T47D (cell line): ENCODE measurements at places on chromosomes 2 and 18.

- DNase-seq, result no peak
These were observed 461.0 kb downstream of the DLGAP1 start for GRCh38 chr18:3993941-3994687.

DNA sequence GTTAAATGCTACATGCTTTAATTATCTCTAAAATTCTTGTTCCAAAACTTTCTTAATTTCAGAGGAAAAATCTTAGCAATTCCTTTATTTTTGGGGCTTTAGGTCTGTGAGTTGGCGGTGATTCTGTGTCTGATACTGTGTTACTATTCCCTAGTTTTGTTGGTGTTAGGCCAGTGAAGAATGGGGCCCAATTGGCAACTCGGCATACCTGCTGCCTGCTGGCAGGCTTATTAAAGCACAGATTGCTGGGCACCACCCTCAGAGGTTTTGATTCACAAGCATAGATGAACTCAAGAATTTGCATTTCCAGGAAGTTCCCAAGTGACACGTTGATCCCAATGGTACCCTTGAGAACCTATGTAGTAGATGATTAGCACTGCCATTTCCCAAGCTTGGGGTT lies 101.6 kb downstream of the OSBPL6 start:
- no peak for DNase-seq

GRCh38 chr2:26255759-26256384 lies 11.1 kb downstream of the HADHB start:
- peak; percentile 42 for DNase-seq

DNA sequence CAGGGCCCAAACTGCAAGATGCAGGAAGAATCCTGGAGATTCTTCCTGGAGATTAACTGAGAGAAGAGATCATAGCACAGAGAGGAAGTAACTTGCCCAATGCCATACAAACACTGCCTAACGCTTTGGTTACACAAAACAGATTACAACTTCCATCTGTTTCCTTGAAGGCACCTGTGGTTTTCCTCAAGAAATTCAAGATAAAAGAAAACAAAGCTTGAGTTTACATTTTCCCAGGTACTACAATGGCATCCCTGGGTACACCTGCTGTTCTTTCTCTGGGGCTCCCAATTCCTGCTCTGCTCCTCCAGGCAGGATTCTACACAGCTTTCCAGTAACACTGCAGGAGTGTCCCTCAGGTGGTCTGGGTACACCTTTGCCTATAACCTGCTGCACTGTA lies 781.9 kb upstream of the ID2 start:
- no peak for DNase-seq

DNA sequence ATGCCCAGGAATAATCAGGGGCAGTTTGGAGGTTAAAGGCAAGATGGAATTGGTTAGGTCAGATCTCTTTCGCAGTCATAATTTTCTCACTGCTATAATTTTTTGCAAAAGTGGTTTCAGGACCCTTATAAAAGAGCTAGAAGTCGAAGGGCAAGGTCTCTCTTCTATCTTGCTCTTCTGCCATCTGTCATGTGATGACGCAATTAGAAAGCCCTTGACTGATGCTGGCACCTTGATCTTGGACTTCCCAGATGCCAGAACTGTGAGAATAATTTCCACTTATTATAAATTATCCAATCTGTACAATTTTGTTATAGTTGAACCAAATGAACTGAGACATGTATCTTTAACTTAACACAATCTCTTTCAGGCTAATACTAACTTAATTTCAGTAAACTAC lies 6.3 kb upstream of the RALBP1 start:
- no peak for DNase-seq

DNA sequence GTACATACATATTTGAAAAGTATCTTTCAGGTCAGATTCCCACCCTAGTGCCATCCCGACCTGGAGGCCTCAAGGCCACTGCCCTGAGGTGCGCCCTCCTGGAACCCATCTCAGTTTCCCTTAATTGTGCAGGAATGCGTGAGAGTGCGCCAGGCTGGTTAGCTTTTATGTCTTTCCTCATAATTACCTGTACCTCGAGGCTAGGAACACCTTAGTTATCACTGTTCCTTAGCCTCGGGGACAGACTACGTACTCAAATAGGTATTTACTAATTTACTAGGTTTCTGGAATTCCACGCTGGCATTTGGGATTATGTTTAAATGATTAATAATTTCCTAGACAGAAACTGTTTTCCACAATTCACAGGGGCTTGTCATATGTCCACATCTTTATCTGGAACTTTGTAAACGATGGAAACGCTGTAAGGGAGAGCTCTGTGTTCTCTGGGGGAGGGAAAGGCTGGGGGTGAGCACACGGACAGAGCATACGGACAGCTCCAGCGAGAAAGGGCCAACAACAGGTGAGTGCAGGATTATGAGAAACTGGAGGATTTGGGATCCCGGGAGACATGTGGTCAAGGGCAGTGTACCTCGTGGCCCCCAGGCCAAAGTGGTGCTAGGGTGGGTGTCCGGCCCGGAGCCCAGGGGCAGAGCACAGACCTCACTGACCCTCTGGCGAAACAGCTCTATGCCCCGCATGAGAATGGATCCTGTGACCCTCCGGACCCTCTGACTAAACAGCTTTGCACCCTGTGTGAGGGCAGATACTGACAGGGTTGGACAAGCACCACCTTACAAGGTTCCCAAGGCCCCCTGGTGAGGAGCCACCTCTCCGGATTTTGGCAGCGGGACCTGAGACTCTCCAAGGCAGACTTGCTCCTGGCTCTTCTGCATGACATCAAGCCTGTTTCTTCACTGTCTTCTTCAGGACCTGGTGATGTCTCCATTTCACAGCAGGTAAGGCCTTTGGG lies 102.0 kb upstream of the PXDN start:
- no peak for DNase-seq

DNA sequence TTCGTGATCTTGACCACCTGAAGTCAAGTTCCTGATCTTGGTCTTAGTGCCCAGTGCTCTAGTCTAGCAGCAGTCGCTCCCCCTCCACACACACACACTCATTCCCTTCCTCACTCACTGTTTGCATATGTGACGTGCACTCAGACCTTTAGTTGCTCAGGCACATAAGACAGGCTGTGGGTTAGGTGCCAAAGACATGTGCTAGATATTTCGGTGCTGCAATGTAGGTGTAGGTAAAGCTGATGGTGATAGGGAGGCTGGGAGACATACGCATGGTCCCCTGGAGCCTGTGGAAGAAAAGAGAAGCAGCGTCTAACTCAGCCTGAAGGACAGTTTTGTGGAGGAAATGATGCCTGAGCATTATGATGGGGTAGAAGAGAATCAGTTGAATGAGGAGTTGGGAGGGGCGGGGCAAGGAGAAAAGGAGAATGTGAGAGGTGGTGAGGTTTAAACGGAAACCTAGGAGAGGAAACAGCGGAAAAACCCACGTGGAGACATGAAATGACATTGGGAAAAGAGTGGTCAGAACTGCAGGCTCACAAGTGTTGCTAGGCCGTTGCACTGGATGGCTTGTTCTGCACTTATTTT lies 3.8 kb downstream of the TTC39C start:
- DNase-seq, result no peak

DNA sequence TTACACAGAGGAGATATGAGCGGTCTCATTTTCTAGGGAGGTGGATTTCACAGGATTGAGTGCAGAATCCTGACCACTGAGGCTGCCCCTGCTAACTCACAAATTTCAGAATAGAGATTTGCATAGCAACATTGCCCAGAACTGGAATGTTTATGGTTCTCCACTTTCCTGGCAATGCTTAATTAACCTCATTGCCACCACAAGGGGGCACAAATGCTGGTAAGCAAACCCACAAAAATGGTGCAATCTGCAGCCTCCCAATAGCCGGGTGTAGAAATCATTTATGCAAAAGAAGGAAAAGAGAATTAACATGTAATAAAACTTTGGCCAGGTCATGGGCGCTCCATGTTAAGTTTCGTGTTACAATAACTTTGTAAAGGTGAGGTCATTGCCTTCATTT lies 112.4 kb downstream of the CYRIA start:
- peak; percentile 47 for DNase-seq

DNA sequence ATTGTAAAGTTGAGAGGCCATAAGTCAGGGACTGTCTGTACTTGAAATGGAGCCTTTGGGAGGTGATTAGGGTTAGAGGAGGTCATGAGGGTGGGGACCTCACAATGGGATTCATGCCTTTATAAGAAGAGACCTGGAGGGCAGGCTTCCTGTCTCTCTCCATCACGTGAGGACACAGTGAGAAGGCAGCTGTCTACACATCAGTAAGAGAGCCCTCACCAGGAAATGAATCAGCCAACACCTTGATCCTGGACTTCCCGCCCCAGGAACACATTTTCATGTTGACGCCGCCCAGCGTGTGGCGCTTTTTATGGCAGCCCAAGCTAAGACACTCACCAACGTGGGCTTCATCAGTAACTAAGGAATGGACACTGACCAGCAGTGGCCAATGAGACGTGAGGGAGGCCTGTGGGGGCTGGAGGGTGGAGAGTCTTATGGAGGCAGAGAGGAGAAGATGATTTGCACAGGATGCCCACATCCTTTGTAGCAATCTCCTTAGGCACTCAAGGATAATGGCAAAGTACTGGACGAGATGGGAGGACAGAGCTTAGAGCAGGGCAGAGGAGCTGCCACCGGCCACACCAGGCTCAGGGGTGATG lies 162.7 kb downstream of the EIPR1 start:
- no peak for DNase-seq

GRCh38 chr2:138495384-138495783 lies 6.2 kb upstream of the SPOPL start:
- DNase-seq, result no peak

DNA sequence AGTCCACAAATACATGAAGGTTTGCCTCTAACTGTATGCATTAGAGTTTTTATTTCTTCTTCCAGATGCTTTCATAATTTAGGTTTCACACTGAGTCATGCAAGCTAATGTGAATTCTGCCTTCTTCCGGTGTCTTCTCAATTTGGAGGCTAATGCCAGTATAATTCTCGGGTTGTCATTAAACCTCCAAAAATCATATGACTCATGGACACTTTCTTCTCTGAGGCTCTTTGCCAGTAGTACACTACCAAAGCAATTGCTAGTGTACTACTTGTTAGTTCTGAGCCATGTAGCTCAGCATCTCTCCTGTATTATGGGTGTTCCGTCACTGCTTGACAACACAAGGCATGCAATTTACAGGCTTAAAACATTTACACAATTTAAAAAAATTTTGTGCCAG lies 137.1 kb downstream of the VWC2L start:
- no peak for DNase-seq

DNA sequence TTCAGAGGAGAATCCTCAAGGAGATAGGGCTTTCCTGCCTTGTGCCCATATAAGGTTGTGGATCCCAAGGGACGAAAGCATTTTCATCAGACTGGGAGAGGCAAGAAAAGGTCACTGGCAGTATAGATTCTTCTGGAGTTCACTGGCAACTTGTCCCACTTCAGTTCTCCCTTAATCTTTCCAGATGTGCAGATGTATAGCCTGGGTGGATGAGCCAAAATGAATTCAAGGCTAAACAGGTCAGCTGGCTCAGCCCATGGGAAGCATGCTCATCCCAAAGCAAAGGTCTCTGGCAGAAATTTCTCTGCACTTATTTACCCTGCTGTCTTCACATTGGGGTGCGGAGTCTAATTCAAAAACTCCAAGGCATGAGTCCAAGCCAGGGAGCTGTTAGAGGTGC lies 148.9 kb upstream of the TNP1 start:
- no peak for DNase-seq

GRCh38 chr2:237618449-237618848 lies 8.9 kb upstream of the LRRFIP1 start:
- no peak for DNase-seq

DNA sequence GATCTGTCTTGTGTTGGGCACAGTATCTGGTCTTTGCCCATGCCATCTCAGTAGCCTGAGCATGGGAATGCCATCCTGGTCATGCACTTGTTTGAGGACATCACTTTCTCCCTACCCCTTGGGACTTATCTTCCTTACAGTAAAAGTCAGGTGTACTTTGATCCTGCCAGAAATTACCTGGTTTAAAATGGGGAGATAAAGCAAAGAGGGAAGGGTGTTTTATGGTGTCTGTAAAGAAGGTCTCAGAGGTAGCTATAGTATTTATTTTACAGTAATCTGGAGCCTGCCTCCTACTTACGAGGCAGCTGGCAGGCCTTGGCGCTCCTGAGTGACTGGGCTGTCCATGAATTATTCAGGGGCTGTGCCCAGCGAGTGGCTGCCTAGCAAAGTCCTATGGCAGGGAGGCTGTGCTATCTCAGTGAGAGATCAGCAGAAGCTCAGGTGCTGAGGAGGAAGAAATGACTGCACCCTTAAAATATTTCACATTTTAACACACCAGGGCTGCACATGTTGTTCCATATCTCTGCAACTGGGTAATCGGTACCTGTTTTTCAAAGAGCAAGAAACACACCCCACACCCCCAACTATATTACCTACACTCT lies 93.9 kb downstream of the SPTBN1 start:
- peak; percentile 26 for DNase-seq

- DNase-seq, result no peak
These were observed 210.8 kb downstream of the DYSF start for GRCh38 chr2:71664161-71664560.

DNA sequence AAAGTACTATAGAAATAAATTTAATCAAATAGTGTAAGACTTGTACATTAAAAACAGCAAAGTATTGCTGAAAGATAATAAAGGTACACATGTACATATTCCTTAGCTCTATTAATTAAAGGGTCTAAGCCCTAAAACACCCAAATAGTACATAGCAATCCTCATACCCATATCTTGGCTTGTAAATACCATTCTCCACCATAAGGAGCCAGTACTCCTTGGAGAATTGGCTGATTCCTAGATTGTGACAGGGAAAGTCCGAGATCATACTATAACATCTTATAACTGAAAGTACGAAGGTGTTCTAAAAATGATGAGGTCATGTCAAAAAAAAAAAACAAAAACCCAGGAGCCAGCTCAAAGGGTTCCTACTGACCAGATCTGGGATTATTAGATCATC lies 614.6 kb downstream of the SUCLG1 start:
- DNase-seq, result no peak

GRCh38 chr2:40130251-40130994 lies 321.5 kb downstream of the SLC8A1 start:
- DNase-seq, result no peak

DNA sequence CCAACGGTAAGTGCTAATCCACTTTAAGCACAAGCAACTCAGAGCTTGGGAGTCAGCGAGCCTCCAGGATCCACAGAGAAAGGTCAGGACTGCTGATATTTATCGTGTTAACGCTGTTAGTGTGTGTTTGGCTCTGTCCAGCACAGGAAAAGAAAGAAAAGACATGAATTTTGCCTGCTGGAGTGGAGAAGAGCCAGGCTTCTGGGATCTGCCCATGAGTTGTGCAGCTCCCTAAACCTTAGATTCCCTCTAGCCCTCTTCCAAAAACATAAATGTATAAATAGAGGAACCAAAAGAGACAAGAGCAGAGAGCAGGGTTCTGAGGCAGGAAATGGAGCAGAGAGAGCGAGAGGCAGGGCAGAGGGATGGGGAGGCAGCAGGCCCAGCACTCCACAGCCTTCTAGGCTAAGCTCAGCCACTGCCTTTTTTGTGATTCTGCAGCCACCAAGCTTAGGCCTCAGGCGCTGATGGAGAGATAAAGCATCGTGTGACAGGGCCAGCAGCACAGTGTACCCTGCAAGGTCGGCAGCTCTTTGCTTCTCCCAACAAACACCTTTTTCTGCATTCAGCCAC lies 14.5 kb upstream of the MAT2A start:
- DNase-seq, result no peak
